ENCODE measurements at places on chromosomes 1 and 21. TPM values are rescaled to one million over a fixed set of nuclear protein-coding genes. Genes with fewer than 3 reads are reported as not detected.

Gene LAX1
- under 0.01 TPM for total RNA-seq

Gene CACNA1S
- total RNA-seq: not detected

Gene TPTE
- not detected for total RNA-seq

Gene PTPN14
- total RNA-seq: 37.7 TPM

Gene OR2M4
- total RNA-seq: not detected

Gene F5
- total RNA-seq: not detected

Gene CD34
- total RNA-seq: 5.8 TPM

Gene RASSF5
- total RNA-seq: 1.1 TPM

Gene HENMT1
- total RNA-seq: 2.6 TPM

Gene MEX3A
- total RNA-seq: 5.8 TPM

Gene FCRLB
- 1.4 TPM for total RNA-seq

Gene OR6N1
- total RNA-seq: not detected

Gene FNBP1L
- 47.1 TPM for total RNA-seq

Gene CDC7
- total RNA-seq: 7.9 TPM

Gene SFN
- not detected for total RNA-seq

Gene KDF1
- not detected for total RNA-seq

Gene ACKR1
- total RNA-seq: 0.32 TPM

Gene CR2
- total RNA-seq: not detected

Gene CFHR5
- total RNA-seq: not detected

Gene LINGO4
- not detected for total RNA-seq

Gene PPP1R8
- 46.0 TPM for total RNA-seq

Gene PLPPR5
- total RNA-seq: under 0.01 TPM

Gene TINAGL1
- total RNA-seq: 581 TPM

Gene FAM72B
- total RNA-seq: 4.0 TPM

Gene ETV3L
- total RNA-seq: not detected

Gene PFKL
- 235 TPM for total RNA-seq

Gene MCOLN2
- not detected for total RNA-seq

Gene HFM1
- 0.32 TPM for total RNA-seq
